ENCODE measurements at places on chromosomes 3 and 15.

- DNase-seq = no peak
Observed at GRCh38 chr3:122975924-122976293, 51.7 kb downstream of the SEMA5B start.

DNA sequence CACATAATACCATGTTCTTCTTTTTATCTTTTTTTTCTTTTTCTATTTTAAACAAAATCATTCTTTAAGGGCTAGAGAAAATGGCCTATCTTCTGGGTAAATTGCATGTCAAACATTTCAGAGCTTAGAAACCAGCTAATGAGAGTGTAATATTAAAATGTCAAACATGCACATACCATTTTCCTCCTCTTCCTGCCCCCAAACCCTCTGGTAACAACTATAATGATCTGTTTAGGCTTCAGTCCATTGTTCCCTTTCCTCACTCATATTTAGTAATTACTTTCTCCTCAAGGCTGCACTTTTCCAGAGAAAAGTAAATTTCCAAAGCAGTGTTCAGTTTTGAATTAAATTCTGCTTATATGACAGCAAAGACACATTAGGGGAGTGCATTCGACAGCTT is 224.3 kb upstream of the ROBO2 start:
- DNase-seq = no peak

GRCh38 chr15:24752354-24752753 is 76.8 kb downstream of the NPAP1 start:
- DNase-seq = no peak

- DNase-seq = no peak
Observed at GRCh38 chr3:125129512-125129997, 73.8 kb upstream of the HEG1 start.

GRCh38 chr15:39665629-39666250 is 84.9 kb downstream of the THBS1 start:
- DNase-seq = no peak

- DNase-seq = no peak
Observed at GRCh38 chr3:148823026-148823425, 4.6 kb upstream of the CPB1 start.

GRCh38 chr3:155519078-155519477 is 225.6 kb upstream of the STRIT1 start:
- DNase-seq = no peak

GRCh38 chr15:97687654-97688053 is 272.8 kb upstream of the ARRDC4 start:
- DNase-seq = no peak

DNA sequence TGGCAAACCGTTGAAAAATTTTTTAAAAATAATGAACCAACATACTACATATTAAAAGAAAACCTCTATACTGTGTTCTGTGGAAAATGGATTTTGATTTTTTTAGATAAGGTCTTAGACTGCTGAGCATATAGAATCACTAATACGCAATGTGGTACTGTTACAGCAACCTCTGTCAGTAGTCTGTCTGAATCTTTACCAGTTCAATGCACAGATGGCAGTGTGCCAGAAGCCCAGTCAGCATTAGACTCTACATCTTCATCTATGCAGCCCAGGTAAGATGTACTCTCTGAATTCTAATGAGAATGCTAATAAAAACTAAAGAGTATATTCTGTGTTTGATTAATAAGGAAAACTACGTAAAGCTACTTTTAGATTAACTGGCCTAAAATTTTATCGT is 31.3 kb upstream of the FAH start:
- no peak for DNase-seq

- DNase-seq = no peak
Observed at GRCh38 chr3:175659670-175660350, 800.7 kb downstream of the NAALADL2 start.

DNA sequence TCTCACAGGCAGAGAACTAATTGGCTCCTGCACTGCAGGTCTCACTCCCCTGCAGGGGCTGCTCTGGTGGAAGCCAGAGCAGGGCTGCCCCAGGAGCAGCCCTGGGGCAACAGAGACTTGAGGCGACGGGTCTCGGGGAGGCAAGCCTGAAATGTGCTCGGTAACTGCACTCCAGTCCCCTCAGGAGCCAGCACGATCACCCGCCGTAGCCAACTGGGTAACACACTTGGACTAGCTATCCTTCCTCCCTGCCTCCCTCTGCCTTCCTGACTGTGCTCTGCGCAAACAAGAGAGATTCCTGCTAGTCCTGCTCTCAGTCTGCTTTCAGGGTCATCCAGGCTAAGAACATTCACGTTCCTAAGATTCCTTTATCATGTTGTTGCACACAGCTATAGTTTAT is 140.7 kb upstream of the NSMCE3 start:
- no peak for DNase-seq

DNA sequence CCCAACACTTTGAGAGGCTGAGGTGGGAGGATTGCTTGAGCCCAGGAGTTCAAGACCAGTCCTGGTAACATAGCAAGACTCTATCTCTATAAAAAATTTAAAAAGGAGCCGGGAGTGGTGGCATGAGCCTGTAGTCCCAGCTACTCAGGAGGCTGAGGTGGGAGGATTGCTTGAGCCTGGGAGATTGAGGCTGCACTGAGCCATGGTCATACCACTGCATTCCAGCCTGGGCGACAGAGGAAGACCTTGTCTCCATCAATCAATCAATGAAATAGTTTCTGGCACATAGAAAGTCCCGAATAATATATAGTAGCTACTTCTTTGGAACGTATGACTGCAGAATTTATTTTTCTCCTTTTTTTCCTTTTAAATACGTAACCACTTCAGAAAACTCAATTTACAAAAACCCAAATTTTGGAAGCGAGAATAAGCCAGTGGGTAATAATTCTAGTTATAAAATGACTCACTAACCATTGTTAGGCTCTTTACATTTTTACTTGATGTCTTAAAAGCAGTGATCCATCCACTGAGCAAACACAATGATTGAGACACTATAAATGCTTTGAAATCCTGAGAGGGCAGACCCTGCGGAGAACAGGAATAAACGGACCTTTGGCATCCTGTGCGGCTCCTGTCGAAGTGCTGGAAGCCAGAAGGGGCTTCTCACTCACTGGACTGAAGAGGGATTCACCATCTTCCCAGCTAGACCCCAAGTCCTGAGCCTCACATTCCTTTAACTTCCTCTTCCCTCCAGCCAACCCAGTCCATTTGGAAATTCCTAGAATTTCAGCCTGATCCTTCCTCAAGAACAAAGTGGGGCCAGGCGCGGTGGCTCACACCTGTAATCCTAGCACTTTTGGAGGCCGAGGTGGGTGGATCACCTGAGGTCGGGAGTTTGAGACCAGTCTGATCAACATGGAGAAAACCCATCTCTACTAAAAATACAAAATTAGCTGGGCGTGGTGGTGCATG is 68.4 kb upstream of the MFGE8 start:
- DNase-seq = no peak

DNA sequence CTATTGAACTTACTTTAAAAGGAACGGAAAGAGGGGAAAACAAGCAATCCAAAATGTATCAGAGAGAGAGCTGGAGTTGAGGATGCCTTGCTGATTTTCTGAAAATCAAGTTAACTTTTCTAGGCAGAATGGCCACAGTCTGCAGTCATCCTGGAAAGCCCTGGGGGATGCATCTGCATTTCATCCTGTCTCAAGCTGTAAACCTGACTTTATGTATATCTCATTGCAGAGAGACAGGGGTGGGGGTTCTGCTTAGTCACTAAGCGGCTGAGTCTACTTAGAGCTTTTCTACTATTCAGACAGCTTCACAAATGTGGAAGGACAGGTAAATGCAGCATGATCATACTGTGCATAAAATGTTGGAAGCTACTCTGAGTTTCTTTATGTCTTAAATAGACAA is 41.4 kb downstream of the MRPS25 start:
- DNase-seq = no peak

Measured in activated T-helper 1 cell treated with Interleukin-2 at 50 U/mL for 16 hours (primary cell).